Endothelial cell (in vitro differentiated cells): ENCODE measurements at places on chromosomes 12 and 14. TPM values are rescaled to one million over a fixed set of nuclear protein-coding genes. Genes with fewer than 3 reads are reported as not detected.

Gene TAS2R31
- 3.1 TPM for total RNA-seq

Gene PAH
- total RNA-seq: not detected

GRCh38 chr14:39884091-39884490 is 451.9 kb upstream of the FBXO33 start:
- H3K27ac ChIP-seq: no peak overlapping the region
- no peak overlapping the region for H3K4me3 ChIP-seq
- no peaks in the 10 kb centered on the region for H3K36me3 ChIP-seq
- H3K4me1 ChIP-seq: peaks cover 7% of the 10 kb centered on the region

Gene ACRBP
- 19.3 TPM for total RNA-seq

GRCh38 chr14:71321574-71322315 is 414.5 kb downstream of the PCNX1 start:
- peak overlapping the region; percentile 89 for H3K27ac ChIP-seq
- peak overlapping the region; percentile 96 for H3K4me3 ChIP-seq
- DNase-seq: no peak
- peaks cover 12% of the 10 kb centered on the region for H3K27me3 ChIP-seq
- peaks cover 4% of the 10 kb centered on the region for H3K36me3 ChIP-seq

- peaks cover 16% of the 10 kb centered on the region for H3K36me3 ChIP-seq
- H3K4me1 ChIP-seq: peaks cover 18% of the 10 kb centered on the region
- no peak for DNase-seq
- peak overlapping the region; percentile 57 for H3K4me3 ChIP-seq
- peaks cover 8% of the 10 kb centered on the region for H3K27me3 ChIP-seq
These were observed 1.2 kb upstream of the GOLGA5 start for GRCh38 chr14:92792885-92793284.

DNA sequence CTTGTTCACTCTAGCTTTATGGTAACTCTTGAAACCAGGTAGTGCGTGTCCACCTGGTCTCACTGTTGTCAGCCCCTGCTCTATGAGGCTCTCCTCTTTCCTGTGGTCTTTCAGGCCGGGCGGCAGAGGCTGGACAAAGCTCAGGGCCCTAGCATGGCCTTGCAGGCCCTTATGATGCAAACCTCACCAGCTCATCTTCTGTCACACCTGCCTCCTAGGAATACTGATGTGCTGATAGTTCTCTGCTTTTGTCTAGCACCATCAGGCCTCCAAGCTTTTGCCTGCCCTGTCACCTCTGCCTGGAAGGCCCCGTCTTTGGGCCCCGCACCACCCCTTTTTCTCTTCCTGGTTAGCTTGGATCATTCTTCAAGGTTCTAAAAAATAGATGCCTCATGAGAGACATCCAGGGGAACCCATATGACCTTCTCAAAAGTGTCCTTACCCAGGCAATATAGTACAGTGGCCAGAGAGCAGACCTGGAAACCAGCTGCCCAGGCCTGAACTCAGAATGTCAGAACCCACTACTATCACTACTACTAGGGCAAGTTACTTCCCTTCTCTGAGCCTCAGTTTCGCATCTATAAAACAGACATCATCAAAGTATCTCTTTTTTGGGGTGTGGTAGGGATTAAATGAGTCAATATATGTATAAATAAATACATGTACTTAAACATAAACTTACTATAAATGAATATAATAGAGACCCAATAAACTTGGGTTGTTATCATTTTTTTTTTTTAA is 91.7 kb downstream of the ZFP36L1 start:
- no peaks in the 10 kb centered on the region for H3K36me3 ChIP-seq
- no peak overlapping the region for H3K27ac ChIP-seq
- H3K4me1 ChIP-seq: no peaks in the 10 kb centered on the region

DNA sequence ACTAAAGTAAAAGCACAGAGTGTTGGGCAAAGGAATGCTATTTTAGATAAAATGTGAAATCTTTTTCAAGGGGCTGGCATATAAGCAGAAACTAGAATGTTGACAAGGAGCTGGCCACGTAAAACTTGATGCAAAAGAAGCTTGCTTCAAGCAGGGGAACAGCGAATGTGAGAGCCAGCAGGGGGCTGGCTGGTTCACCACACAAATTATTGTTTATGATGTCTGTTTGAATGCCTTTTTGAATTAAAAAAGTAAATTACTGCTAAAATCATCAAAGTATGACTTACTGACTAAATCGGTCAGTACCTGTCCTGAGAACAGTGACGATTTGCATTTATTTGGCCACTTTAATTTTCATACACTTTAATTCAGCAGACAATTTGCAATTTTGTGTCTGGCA is 38.9 kb upstream of the TMTC2 start:
- peaks cover 1% of the 10 kb centered on the region for H3K27me3 ChIP-seq
- no peak for DNase-seq
- no peaks in the 10 kb centered on the region for H3K36me3 ChIP-seq
- H3K27ac ChIP-seq: no peak overlapping the region
- H3K4me3 ChIP-seq: no peak overlapping the region

GRCh38 chr14:52553671-52554575 is 1.3 kb downstream of the GPR137C start:
- peaks cover 10% of the 10 kb centered on the region for H3K27me3 ChIP-seq
- no peaks in the 10 kb centered on the region for H3K36me3 ChIP-seq
- DNase-seq: peak; percentile 67
- H3K4me1 ChIP-seq: no peaks in the 10 kb centered on the region
